ENCODE measurements at places on chromosomes 6 and 20. TPM values are rescaled to one million over a fixed set of nuclear protein-coding genes. Genes with fewer than 3 reads are reported as not detected.
A peak's percentile ranks its signal among the peaks of the same experiment; 100 is the strongest.

The CRISP3 gene
- total RNA-seq: not detected

The ESR1 gene
- total RNA-seq: 2.8 TPM

GRCh38 chr20:16712511-16712947, 17.3 kb upstream of the SNRPB2 start:
- DNase-seq: no peak
- peaks cover 20% of the 10 kb centered on the region for H3K4me1 ChIP-seq
- no peaks in the 10 kb centered on the region for H3K27me3 ChIP-seq
- no peak overlapping the region for H3K27ac ChIP-seq
- H3K4me3 ChIP-seq: no peak overlapping the region

GRCh38 chr6:48584846-48585245, 473.8 kb upstream of the PTCHD4 start:
- H3K27ac ChIP-seq: no peak overlapping the region
- no peak for DNase-seq
- no peaks in the 10 kb centered on the region for H3K36me3 ChIP-seq
- no peaks in the 10 kb centered on the region for H3K4me1 ChIP-seq
- H3K4me3 ChIP-seq: no peak overlapping the region
- H3K27me3 ChIP-seq: no peaks in the 10 kb centered on the region

The SAMD3 gene
- 28.7 TPM for total RNA-seq

DNA sequence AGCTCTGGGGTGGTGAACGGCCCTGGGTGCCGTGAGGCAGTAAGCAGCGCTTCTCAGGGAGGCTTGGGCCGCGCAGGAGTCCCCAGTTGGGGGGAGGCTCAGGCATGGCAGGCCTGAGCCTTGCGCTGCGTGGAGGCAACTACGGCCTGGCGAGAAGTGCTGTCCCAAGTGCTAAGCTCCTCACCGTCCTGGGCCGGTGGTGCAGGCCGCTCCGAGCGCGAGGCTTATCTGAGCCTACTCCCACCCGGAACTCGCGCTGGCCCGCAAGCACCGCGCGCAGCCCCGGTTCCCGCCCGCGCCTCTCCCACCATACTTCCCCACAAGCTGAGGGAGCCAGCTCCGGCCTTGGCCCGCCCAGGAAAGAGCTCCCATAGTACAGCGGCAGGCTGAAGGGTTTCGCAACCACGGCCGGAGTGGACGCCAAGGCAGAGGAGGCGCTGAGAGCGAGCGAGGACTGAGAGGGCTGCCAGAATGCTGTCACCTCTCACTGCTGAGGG, 1.8 kb upstream of the WRNIP1 start:
- H3K27ac ChIP-seq: no peak overlapping the region
- peaks cover 29% of the 10 kb centered on the region for H3K4me1 ChIP-seq
- DNase-seq: peak; percentile 50
- H3K36me3 ChIP-seq: no peaks in the 10 kb centered on the region
- H3K4me3 ChIP-seq: no peak overlapping the region

DNA sequence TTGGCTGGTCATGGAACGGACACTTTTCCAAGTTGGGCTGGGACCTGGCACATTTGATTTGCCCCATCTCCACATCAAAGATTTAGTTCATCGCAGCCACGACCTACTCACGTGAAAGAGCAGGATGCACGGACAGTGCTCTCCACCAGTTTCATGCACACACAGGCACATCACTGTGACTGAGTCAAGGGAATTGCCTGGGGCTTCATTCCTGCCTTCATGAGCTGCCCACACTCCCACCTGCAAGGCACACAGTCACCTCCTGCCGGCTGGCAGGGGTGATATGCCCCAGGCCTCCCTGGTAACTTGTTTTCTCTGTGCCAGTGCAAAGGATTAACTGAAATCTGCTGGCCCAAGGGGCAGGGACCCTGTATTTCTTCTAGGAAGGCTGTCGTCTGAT, 23.3 kb upstream of the CST1 start:
- H3K36me3 ChIP-seq: no peaks in the 10 kb centered on the region
- H3K27ac ChIP-seq: no peak overlapping the region
- H3K4me3 ChIP-seq: no peak overlapping the region
- peaks cover 3% of the 10 kb centered on the region for H3K27me3 ChIP-seq
- H3K4me1 ChIP-seq: no peaks in the 10 kb centered on the region
- DNase-seq: no peak

The GTPBP2 gene
- 33.9 TPM for total RNA-seq

The HSD17B8 gene
- total RNA-seq: 10.5 TPM

GRCh38 chr6:147733686-147734085, 225.2 kb downstream of the SAMD5 start:
- no peaks in the 10 kb centered on the region for H3K36me3 ChIP-seq
- no peaks in the 10 kb centered on the region for H3K4me1 ChIP-seq
- DNase-seq: no peak
- H3K27me3 ChIP-seq: no peaks in the 10 kb centered on the region
- H3K4me3 ChIP-seq: no peak overlapping the region

- no peak overlapping the region for H3K27ac ChIP-seq
- no peak overlapping the region for H3K4me3 ChIP-seq
- no peaks in the 10 kb centered on the region for H3K4me1 ChIP-seq
- no peaks in the 10 kb centered on the region for H3K36me3 ChIP-seq
These were observed 67.5 kb downstream of the CAP2 start for GRCh38 chr6:17460862-17461261.

The MYMX gene
- total RNA-seq: not detected

The IL17F gene
- not detected for total RNA-seq

DNA sequence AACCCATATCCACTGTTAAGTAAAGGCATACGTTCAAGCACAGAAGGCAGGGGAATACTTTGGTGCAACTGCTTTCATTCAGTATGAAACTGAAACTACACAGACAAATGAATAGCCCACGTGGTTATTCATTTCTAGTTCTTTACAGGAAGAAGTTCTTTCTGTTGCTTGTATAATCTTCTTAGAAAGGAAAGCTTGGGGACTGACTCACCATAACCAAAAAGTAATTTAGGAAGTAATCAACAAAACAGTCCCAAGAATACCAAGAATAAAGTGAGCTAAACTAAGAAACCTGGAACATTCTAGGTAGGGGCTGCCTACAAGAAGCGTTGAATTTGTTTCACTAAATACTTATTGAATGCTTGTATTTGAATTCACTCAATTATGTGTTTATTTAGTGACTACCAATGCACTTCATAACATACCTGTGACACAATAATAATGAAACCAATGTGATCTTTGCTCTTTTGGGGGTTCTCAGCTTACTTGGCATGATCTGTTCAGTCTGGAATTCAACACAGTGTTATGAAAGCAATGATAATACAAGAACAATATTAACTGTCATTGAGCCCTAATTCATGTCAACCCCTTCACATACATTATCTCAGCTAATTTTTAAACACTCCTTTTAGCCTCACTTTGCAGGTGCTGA, 25.1 kb upstream of the KIAA0408 start:
- no peaks in the 10 kb centered on the region for H3K36me3 ChIP-seq
- H3K27me3 ChIP-seq: no peaks in the 10 kb centered on the region
- H3K4me1 ChIP-seq: no peaks in the 10 kb centered on the region
- peak; percentile 70 for DNase-seq
- peak overlapping the region; percentile 20 for H3K27ac ChIP-seq

GRCh38 chr6:3359101-3359752, 97.6 kb downstream of the SLC22A23 start:
- no peak overlapping the region for H3K27ac ChIP-seq
- no peaks in the 10 kb centered on the region for H3K36me3 ChIP-seq
- no peak for DNase-seq

DNA sequence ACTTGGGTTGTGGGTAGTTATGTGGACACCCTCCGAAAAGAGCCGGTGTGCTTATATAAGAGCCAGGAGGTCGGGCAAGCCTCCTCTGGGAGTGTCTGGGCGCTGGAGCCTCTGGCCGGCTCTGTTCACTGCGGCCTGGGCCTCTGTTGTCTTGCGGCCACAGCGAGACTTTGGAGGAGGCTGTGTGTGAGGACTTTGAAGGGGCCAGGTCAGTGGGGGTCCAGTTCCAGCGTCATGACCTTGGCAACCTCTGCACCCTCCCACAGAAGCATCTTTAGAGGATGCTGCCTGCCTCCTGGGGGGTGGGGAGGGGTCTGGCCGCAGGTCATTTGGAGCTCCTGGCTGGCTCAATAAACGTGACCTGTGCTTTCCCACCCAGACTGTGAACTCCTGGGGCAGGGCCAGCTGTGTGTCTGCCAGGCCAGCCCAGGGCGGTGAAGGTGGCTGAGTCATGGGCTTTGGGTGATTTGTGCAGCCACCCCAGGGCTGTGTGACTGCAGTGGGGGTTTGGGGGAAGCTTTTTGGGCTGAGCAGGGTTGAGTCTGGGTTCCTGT, 1.2 kb downstream of the TCEA2 start:
- no peaks in the 10 kb centered on the region for H3K27me3 ChIP-seq
- peak overlapping the region; percentile 56 for H3K4me3 ChIP-seq
- H3K36me3 ChIP-seq: no peaks in the 10 kb centered on the region
- DNase-seq: no peak

DNA sequence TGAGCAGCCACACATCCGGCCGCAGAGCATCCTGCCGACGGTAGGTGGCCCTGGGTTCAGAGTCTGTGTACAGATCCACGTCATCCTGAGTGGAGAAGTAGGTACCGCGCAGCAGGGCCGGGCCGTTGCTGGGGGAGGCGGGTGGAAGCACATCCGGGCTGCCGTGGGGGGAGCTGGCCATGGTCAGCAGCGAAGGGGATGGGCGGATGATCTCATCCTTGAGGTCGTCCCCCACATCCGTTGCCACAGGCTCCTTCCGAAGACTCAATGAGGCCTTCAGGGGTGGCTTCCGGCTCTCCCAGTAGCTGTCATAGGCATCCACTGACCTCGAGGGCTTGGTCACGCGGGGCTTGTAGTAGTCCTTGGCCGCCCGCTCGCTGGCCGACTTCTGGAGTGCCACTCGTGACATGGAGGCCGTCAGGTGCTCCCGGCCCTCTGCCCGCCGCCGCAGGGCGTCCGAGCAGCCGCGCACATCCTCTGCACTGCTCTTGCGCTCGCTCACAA, 9.2 kb downstream of the SPATA2 start:
- no peak overlapping the region for H3K27ac ChIP-seq
- H3K36me3 ChIP-seq: peaks cover 58% of the 10 kb centered on the region
- no peaks in the 10 kb centered on the region for H3K27me3 ChIP-seq
- H3K4me1 ChIP-seq: no peaks in the 10 kb centered on the region

The MYLK4 gene
- 1.6 TPM for total RNA-seq

The SLC4A11 gene
- 0.60 TPM for total RNA-seq

The ZNF311 gene
- 0.25 TPM for total RNA-seq

DNA sequence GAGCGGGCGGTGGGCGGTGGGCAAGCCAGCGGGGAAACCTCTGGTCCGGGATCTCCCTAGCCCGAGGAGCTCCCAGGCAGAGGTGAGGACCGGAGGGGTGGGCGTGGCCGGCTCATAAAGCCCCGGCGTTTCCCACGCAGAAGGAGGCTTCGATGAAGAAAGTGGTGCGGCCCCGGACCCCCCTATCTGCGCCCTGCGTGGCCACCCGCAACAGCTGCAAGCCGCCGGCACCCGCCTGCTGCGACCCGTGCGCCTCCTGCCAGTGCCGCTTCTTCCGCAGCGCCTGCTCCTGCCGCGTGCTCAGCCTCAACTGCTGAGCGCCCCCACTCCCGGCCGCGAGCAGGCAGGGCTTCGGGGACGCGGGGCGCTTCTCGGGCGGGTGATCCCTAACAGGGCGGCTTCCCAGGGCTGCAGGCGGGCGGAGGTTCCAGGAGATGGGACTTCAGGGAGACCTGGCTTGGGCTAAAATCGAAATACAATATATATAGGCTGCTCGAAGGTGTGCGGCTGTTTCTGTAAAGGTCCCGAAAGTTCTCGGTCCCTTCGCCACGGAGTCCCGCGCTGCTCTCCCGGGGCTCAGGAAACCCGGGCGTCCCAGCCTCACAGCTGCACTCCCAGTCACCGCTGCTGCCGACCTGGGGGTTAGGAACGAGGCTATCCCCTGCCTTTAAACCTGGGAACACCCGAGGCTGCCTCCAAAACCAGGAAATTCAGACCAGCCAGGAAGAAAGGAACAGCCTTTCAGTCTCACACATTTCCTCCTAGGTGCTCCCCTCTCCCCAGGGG, 27.8 kb downstream of the ASIP start:
- no peaks in the 10 kb centered on the region for H3K36me3 ChIP-seq
- peak overlapping the region; percentile 39 for H3K4me3 ChIP-seq
- no peak overlapping the region for H3K27ac ChIP-seq
- DNase-seq: peak; percentile 22

- peak; percentile 53 for DNase-seq
- H3K4me1 ChIP-seq: peaks cover 10% of the 10 kb centered on the region
- no peaks in the 10 kb centered on the region for H3K36me3 ChIP-seq
- peak within 1 kb of the TSS; percentile 73 for H3K4me3 ChIP-seq
- no peaks in the 10 kb centered on the region for H3K27me3 ChIP-seq
These were observed at the start of gene TAB2 for GRCh38 chr6:149317644-149318571. TSS of gene TAB2 (plus strand) at chr6:149317712. CDS start at chr6:149369998, 52,286 bp downstream.

The TRAM2 gene
- 7.1 TPM for total RNA-seq

DNA sequence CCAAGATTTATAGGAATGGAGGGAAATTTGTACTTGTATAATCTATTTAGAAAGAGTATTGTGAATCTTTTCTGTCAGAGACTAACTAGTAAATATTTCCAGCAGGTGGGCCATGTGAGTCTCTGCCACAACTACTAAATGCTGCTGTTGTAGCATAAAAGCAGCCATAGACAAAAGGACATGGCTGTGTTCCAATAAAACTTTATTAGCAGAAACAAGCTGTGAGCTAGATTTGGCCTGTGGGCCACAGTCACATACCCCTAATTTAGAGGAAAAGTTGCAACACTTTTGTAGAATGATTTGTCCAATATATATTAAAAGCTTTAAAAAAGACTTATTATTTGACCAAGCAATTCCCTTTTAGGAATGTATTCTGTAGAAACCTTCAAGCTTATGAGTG, 207.2 kb downstream of the LMBRD1 start:
- DNase-seq: no peak
- no peak overlapping the region for H3K4me3 ChIP-seq
- no peaks in the 10 kb centered on the region for H3K36me3 ChIP-seq

The FAM83C gene
- not detected for total RNA-seq

- no peak overlapping the region for H3K4me3 ChIP-seq
- H3K27ac ChIP-seq: no peak overlapping the region
- no peaks in the 10 kb centered on the region for H3K36me3 ChIP-seq
- H3K27me3 ChIP-seq: no peaks in the 10 kb centered on the region
- no peak for DNase-seq
These were observed 646.7 kb upstream of the DEFB115 start for GRCh38 chr20:30610751-30611150.

DNA sequence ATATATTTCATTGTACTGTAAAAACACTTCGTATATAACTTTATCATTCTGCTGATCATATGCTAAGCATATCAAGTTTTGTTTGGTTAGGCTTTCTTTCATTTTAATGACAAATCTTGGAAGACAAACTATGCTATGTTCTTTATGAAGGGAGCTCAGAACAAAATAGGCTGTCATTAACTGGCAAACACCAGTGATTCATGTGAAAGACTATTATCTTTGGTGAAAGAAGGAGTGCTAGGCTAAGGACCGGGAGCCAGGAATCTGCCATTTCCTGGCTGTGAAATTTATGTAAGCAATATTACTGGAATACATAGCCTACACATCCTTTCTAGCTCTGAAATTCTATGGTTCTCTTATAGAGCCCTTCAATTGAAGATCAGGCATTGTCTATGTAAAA, 136.2 kb upstream of the CCN2 start:
- no peaks in the 10 kb centered on the region for H3K4me1 ChIP-seq
- DNase-seq: no peak
- no peaks in the 10 kb centered on the region for H3K36me3 ChIP-seq
- no peaks in the 10 kb centered on the region for H3K27me3 ChIP-seq
- H3K27ac ChIP-seq: no peak overlapping the region

The TINAG gene
- total RNA-seq: not detected

GRCh38 chr6:36319436-36319762, 17.3 kb downstream of the BNIP5 start:
- no peak overlapping the region for H3K4me3 ChIP-seq
- H3K36me3 ChIP-seq: no peaks in the 10 kb centered on the region
- H3K27ac ChIP-seq: no peak overlapping the region
- no peaks in the 10 kb centered on the region for H3K27me3 ChIP-seq
- H3K4me1 ChIP-seq: no peaks in the 10 kb centered on the region
- DNase-seq: no peak

Measured in CD4-positive, alpha-beta T cell (primary cell).